AG08395 (cell line): ENCODE measurements at places on chromosomes 1 and 21.
A peak's percentile ranks its signal among the peaks of the same experiment; 100 is the strongest.

GRCh38 chr1:202692959-202693555 lies 17.2 kb downstream of the SYT2 start:
- DNase-seq: peak; percentile 86

DNA sequence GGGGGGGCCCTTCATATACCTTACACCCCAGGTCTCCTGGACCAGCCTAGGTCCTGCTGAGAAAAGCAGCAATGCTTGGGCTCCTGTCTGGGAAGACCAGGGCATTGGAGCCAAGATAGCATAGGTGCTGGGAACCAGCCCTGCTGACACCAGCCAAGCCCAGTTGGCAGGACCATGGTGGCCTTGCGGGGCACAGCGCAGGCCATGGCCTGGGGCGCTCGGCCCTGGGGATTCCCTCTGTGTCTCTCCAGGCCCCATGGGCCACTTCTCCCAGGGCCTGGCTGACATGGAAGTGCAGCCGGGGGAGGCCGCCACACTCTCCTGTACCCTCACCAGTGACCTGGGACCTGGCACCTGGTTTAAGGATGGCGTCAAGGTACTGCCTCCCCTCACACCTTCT lies 23.3 kb downstream of the IGFN1 start:
- no peak for DNase-seq

DNA sequence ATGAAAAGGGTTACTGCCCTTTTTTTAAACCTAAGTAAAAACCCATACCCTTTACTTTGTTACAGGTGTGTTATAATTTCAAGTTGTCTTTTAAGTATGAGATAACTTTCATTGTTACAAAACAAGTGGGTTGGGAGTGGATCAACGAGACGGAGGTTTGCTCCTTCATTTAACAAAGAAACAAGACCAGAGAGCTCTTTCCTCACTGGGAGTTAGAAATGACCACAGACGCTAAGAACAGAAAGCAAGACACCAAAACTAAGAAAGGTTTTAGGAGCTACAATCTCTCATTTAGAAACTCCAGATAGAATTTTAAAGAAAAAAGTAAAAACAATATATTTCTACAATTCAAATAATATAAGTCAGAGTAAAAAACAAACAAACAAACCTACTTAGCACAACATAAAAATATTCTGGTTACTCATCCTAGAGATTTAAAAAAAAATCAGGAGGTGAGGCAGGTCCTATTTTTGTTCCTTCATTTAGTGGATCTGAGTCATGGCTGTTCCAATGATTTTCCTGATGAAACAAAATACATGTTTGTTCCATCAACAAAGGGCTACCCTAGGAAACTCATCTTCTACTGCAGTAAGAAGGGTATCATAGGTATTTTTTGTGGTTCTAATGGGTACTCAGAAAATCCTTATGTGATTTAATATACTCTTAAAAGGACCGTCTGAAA lies 33.0 kb downstream of the APP start:
- no peak for DNase-seq

- DNase-seq: peak; percentile 85
Measured at GRCh38 chr1:184212649-184213314, 161.3 kb downstream of the TSEN15 start.

- DNase-seq: no peak
Measured at GRCh38 chr1:60866917-60867531, 215.3 kb upstream of the NFIA start.

- DNase-seq: no peak
Measured at GRCh38 chr21:44714905-44715304, 3.5 kb upstream of the TSPEAR start.

GRCh38 chr1:17113963-17114362 lies 5.3 kb downstream of the PADI2 start:
- no peak for DNase-seq

DNA sequence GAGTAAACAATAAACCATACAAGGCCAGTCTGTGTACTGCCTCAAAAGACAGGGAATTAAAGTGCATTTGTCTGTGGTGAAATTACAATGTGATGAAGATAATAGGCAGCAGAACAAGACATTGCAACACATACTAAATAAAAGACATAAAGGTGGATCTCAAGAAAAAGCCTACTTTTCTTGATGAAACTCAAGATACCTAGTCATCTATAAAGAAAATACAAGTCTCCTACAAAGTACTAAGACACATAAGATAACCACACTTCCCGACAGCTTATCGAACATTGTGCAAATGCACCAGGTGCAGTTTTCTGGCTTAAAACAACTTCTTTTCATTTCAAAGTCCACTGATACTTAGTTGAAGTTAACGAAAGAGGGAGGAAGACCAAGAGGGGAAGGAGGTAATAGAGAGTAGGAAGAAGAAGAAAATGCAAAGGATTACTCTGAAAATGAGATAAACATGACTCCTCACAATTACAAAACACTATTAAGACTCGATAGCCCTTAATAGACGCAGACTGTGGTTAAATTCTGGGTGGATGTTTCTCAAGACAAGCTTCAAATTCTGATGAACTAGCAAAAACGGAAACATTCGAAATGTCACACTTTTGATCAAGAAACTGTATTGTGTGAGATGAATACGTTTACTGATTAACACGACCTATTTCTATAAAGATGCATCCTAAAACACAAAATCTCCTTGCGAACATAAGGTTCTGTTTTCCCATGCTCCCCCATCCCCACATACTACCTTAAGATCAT lies 2.0 kb downstream of the HNRNPR start:
- DNase-seq: no peak

DNA sequence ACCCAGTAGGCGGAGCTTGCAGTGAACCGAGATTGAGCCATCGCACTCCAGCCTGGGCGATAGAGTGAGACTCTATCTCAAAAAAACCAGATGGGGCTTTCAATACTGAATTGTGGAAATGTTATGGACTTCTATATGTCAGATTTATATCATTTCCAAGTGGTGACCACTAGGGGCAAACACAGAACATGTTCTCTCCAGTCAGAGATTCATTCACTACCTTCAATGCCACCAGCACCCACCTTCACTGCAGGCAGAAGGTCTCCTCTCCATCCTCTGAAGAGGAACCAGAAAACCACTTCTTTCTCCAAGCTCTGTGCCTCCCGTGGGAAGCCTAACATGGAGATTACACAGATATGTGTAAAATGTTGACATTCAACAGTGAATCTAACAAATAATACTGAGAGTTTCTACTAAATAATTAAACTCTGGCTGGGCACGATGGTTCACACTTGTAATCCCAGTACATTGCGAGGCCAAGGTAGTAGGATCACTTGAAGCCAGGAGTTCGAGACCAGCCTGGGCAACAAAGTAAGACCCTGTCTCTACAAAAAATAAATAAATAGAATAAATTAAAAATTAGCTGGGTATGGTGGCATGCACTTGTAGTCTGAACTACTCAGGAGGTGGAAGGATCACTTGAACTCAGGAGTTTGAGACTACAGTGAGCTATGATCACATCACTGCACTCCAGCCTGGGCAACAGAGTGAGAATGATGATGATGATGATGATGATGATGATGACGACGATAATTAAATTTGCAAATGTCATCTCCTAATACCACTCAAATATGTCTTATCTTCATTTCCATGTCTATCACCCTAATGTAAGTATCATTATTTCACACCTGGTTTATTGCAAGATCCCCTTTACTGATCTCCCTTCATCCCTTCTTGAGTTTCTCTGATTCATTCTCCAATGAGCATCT lies 151.1 kb downstream of the ZNF281 start:
- peak; percentile 28 for DNase-seq

DNA sequence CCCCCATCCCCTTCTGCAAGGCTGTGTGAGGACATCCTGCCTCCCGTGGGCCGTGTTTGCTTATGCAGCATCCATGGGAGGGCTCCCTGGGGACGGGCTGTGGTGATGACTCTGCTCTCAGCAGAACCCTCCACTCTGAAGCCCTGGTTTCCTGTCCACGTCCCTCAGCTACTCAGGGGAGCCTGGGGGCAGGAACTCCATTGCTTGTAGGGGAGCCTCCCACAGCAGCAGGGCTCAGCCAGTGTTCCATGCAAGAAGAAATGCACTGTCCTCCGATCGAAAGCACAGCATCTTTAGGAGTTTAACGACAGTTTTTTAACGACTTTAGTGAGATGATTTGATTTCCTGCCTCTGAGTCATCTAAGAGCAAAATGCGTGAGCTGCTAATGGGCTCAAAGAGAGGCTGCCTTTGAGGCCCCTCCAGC lies 8.3 kb upstream of the KCNAB2 start:
- DNase-seq: peak; percentile 84

GRCh38 chr1:109199710-109200109 lies 14.0 kb upstream of the SARS1 start:
- no peak for DNase-seq

DNA sequence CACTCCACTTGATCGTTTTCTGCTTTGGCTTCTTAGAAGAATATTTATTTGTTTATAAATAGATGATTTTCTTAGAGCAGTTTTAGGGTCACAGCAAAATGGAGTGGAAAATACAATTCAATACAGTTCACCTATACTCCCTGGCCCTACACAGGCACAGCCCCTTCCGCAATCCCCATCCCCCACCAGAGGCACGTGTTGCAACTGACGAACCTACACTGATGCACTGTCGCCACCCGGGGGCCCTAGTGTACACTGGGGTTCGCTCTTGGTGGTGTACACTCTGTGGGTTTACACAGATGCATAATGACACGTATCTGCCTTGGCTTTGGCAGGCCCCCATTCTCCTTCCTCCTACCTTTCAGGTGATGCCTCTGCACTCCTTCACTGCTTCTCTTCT lies 8.0 kb downstream of the ECHDC2 start:
- no peak for DNase-seq

DNA sequence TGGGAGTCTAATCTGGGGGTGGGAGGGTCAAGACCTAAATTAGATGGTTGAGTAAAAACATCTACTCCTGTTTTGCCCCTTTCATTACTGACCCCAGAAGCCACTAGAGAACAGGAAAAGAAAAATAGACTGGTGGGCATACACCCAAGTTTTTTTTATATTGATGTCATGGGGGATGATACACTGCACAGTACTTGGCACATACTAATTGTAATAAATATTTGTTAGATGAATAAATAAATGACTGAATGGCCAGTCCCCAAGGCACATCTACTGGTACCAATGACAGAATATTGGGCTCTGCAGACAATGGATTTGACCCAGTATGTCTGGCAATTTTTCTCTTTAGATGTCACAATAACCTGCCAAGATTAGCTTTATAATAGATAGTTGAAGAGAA lies 36.8 kb upstream of the PTBP2 start:
- DNase-seq: no peak

GRCh38 chr1:218499011-218499691 lies 154.0 kb downstream of the TGFB2 start:
- peak; percentile 55 for DNase-seq

DNA sequence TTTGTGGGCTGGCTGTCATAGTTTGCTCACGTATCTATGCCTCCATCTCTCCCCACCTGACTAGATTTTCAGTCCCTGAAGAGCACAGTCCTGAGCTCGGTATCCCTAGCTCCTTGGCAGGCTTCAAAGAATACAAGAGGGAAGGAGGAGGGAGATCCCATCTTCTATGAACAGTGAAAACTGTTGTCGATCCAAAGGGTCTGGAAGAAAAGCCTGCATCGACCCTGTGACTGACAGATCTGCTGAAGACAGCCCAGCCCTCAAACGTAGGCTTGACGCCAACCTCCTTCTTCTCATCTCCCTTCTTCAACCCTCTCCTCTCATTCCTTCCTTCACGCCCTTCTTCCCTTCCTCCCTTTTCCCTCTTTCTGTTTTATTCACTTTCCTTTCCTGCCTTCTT lies 13.3 kb upstream of the ADORA1 start:
- no peak for DNase-seq

GRCh38 chr1:154403261-154403943 lies 1.7 kb upstream of the IL6R start:
- no peak for DNase-seq

GRCh38 chr1:161817176-161817730 lies 51.1 kb downstream of the ATF6 start:
- DNase-seq: no peak

- DNase-seq: no peak
Measured at GRCh38 chr21:41031701-41032220, 136.2 kb upstream of the BACE2 start.

DNA sequence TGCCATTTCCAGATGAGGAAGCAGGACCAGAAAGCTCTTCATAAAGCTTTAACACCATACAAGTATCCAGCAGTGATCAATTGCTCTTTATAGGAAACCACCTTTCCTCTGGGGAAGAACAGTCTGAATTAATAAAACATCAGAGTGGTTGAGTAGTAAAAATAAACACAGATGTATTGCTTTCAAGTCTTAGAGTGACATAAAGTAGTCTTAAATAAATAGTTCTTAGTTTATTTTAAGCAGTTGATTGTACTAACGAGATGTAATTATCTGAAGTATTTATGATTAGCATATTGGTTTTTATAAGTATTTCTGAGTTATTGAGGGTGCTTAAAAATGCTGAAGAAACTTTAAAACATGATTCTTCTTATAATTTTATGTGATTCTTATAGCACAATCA lies 67.0 kb downstream of the PRKAA2 start:
- no peak for DNase-seq

- no peak for DNase-seq
Measured at GRCh38 chr1:53450225-53450624, 9.0 kb upstream of the DMRTB1 start.

DNA sequence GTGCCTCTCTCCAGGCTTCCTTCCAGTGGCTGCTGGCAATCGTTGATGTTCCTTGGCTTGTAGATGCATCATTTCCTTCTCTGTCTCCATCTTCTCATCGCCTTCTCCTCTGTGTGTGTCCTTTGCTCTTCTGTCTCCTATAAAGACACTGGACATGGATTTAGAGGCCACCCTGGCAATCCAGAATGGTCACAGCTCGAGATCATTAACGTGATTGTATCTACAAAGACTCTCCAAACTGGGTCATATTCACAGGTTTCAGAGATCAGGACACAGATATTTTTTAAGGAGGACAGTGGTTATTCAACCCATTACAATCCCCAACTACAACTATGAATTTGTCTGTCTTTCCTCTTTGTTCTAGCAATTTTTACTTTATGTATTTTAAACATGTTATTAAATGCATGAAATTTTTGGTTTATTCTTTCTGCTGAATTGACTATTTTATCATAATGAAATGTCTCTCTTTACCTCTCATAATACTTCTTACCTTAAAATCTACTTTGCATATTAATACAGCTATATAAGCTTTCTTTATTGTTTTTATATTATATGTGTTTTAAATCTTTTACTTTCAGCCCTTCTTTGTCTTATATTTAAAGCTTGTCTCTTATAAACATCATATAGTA lies 22.8 kb downstream of the CR1 start:
- no peak for DNase-seq

DNA sequence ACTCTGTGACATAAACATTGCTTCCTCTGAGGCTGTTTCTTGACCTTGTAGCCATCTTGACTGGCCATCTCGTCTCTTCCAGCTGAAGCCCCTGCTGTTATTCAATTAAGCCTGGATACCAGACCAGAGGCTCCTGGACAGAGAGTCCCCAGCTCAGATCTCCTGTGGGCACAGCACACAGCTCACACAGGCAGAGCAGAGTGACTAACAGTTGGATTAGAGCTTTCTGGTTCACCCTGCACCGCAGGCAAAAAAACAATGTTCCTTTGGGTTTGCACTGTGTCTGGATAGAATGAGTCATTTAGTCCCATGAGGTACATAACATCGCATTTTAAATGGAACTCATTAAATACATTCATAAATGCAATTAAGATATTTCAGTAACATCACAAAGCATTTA lies 33.4 kb upstream of the USH2A start:
- DNase-seq: peak; percentile 17
